ENCODE measurements at places on chromosomes 4 and X.

GRCh38 chr4:36388710-36389109 lies 107.3 kb downstream of the DTHD1 start:
- no peak for DNase-seq

DNA sequence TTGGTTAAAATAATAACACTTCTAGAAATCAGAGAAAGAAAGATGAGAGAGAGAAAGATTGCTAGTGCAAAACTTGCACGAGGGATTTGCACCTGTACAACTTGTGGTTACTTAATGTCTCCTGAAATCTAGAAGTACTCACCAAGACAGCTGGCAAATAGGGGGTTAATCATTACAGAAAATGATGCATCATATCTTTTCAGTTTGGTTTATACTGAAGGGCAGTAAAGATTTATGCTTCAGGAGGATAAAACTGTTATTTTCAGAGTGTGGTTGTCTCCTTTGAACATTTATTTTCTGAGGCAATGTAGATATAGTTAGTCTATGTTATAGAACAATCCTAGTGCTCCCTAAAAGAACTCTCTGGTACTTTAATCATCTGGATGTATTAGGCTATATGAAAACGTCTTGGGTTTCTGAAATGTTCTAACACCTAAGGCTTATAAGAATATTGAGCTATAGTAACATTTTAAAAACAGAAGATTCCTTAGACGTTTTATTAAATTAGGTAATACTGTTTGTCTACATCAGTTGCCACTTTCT lies 13.3 kb downstream of the ATOH1 start:
- DNase-seq: no peak

DNA sequence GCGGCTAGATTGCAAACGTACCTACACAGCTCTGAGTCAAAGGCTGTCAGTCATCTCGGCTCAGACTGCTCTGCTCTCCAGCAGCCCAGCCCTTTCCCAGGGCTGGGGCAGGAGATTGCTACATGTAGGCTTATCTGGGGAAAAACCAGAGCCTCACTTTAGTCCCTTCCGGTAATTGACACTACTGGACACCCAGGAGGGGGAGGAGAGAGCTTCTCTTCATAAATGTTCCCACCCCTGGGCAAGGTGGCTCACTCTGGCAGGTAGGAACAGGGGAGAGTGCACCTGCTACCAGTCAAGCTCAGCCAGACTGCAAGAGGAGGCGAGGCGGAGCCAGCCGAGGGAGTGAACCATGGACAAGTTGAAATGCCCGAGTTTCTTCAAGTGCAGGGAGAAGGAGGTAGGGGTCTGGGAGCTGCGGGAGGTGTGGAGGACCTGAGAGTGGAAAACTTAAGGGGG lies at the start of gene SLC6A14:
Gene SLC6A14 (plus strand): TSS at position 249 of the 459 bp plus-strand sequence. CDS start 104 bp downstream, at position 353.
- no peak for DNase-seq

DNA sequence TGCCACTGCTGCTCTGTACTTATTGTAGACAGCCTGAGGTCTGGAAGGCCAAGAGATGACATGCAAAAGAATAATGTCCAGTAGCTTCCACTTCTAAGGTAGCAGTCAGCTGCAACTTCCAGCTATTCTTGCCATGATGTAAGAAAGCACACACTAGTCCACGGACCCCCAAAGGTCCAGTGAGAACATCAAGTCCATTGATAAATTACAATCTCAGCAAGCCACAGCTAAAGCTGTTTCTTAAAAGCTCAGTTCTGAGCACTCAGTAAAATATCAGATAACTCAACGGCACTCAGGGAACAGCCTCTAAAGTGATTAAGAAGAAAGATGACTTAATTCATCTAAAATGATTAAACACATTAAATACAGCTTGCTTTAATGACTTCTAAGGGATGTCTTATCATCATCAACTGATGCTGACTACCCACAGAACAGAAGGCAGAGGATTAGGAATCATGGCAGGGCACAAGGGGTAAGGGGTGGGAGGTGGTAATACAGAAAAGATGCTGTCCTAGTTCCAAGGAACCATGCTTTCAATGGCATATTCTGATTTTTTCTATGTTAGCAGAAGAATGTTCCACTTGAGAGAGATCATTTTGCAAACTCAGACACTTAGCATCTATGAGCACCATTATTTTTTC lies 99.1 kb upstream of the CBR4 start:
- DNase-seq: no peak

- DNase-seq: no peak
These were observed 38.9 kb upstream of the MAMLD1 start for GRCh38 chrX:150324035-150324728.

DNA sequence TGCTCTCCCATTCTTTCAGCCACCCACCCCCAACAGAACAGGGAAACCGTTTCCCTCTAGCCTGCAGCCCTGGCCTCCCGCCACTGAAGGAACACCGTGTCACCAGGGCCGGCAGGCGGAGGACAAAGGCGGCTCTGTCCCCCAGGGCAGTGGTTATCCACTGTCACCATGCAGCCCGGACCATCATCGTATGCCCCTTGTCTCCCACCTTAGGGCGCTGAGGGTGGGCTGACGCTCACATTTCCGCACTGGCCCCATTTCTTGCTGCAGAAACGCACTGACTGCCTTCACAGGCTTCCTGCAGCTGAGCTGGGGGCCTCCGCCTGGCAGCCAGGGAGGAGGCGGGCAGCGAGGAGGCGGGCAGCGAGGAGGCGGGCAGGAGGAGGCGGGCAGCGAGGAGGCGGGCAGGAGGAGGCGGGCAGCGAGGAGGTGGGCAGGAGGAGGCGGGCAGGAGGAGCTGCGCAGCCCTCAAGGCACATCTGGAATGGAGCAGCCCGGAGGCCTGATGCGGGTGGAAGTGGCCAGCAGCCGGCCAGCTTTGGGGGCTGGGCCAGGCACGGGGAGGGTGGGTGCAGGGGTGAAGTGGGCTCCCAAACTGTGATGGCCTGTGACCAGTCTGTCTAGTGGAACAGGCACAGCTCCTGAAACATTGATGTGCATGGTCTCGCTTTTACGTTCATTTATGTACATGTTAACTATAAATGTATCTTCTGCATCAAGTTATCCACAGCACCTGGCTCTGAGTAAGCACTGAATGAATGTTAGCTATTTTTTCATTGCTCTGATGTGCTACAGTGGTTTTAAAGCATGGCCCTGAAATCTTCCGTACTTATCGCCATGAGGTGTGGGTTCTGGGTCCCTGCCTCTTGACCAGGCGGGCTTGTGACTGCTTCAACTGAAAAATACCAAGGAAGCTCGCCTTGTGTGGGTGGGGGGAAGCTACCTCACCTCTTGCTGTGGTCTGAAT lies 20.6 kb upstream of the KIAA0232 start:
- no peak for DNase-seq

GRCh38 chr4:53538756-53539155 lies 52.5 kb downstream of the LNX1 start:
- no peak for DNase-seq

DNA sequence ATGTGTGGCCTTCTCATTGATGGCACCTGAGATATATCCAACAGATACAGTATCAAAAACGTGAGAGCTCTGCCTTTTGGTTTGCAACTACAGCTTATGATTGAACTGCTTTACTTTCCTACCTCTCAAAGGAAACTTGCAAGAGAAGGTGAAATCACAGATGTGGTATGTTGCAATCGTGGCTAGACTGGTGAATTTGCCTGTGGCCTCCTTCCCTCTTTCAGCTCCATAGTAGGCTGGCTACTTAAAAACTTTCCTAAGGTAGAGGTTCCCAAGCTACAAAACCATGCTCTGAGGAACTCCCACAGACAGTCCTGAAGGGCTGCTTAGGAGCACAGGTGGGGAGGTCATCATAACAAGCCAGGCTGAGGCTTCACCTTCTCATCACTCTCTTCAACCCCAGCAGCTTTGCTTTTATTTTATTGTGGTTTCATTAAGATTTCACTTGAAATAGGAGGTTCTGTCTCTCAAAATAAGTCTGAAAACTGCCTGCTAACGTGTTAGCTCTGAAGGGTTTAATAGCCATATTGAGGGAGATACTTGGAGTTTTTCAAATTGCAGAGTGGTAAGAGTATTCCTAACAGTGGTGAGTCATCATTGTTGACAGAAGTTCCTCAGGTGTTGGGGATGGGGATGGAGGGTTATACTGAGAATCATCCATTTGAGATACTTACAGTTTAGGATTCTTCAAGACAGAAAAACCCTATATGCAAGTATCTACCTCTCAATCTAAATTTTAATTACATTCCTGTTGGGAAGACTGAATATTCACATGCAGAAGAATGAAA lies 93.5 kb upstream of the UCP1 start:
- no peak for DNase-seq

GRCh38 chr4:26473893-26474292 lies 16.4 kb downstream of the CCKAR start:
- DNase-seq: no peak

DNA sequence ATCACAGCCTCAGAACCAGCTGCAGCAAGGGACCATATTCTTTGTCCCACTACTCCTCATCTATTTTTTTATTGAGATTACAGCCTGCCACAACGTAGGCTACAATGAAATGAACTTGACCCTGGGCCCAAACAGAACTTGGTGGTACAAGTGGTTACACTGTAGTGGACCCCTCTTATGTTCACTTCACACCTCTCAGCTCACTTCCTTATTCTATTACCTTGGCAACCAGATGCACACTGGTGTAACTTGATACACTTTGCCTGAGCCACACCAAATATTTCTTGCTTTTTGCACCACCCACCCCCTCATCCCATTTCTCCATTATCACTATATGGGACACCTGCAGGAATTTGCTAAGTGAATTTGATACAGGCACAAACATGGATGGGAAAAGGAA lies 105.8 kb downstream of the CXCL13 start:
- no peak for DNase-seq

DNA sequence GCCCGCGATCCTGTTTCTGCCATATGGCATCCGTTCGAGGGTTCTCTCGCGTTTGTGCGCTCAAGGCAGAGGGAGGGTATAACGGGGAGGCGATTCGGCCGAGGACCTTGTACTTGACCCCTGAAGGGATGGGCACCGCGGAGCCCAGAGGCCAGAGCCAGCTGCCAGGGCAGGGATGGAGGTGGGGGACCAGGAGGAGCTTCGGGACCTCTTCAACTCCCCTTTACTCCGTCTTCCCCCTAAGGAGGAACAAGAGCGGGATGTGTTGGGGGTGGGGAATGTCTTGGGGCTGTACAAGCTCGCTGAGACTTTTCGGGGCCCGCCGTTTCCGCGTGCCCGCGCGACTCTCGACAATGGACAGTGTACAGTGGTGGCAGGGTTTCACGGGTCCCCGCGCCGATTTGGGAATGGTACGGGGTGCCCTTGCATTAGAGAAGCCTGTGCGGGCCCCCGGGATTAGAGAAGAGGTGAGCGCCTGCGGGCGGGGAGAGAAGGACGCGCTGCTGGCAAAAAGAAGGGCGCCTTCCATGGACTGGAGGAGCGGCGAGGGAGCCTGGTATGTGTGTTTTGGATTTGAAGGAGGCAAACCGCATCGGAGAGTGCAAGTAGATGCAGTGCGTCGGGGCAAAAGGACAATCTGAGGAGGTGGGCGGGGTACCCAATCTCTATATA lies 760 bp downstream of the UGT8 start:
- no peak for DNase-seq

DNA sequence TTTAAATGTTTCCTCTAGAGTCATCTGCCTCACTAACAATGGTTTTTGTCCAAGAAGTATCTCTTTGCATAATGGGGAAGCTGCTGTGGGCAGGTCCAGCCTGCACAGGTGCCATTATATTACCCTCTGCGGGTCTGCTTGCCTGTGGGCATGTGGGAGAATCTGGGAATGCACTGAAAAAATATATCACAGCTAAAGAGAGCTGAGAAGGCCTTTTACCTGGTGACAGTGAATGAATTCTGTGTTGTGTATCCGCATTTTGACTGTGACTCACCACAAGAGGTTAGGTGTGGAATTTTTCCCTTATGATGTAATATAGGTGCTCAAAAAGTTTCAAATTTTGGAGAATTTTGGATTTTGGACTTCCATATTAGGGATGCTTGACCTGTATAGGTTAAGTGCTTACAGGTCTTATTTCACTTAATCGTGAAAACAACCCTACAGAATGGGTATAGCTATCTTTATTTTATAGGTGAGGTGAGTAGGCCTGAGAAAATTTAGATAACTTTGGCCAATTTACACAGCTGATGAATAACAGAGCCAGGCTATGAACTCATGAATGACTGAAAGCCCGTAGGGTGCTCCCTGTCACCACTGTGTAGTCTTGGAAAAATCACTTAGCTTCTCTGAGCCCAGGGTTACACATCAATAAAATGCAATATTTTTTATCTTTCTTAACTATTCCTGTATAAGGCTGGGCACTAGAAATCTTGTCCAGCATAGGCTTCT lies 198.0 kb upstream of the EPHA5 start:
- no peak for DNase-seq

DNA sequence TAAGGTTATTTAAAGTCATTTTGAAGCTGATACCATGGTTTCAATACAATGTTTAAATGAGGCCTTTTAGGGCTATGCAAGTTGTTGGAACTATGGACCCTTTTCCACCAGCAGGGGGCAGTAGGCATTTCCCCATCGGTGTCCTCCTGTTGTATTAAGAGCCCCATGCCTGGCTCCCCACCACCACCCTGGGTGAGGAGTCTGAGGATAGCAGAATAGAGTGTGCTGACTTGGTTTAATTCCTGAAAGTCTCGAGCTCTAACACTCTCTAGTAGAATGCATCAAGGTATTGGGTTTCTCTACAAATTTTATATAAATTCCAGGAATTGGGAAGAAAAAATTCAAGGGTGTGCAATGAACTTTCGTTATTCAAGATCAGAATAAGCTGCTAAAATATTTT lies 234.8 kb upstream of the JADE1 start:
- peak; percentile 82 for DNase-seq

- DNase-seq: no peak
These were observed 57.6 kb downstream of the SHISA3 start for GRCh38 chr4:42454755-42455420.

DNA sequence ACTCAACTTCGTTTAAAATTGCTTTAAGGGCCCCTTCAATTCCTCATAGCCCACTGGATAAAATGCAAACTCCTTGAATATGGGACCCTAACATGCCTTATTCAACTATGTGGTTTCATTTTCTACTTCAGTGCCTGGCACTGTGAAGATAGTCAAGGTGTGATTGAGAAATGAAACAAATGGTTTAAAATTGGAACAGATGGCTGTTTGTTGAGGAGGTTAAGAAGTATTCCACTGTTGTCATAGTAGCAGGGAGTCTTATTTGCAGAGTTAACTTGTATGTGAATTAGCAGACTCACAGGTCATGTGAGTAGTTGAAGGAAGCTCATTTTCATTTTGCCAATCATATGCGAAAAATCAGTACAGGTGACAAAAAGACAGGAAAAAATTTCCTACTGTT lies 593.3 kb downstream of the KCTD8 start:
- DNase-seq: no peak

GRCh38 chrX:1316527-1316926 lies 20.1 kb upstream of the IL3RA start:
- DNase-seq: peak; percentile 66

- no peak for DNase-seq
These were observed 305.7 kb downstream of the DHX15 start for GRCh38 chr4:24278693-24279092.

DNA sequence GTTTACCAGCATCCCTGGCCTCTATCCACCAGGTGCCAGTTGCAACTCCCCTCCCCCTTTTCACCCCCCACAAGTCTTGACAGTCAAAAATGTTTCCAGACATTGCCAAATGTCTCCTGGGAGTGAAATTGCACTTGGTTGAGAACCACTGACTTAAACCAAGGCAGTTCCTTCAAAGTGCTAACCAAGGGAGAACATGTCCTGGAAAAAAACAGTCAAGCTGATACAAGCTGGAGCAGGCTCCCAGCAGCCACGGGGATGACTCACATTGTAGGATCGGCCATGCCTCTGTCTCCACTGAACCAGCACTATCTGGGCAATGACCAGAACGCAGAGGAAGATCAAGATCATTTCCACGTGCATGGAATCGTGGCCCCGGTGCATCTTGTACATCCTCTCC lies 11.4 kb downstream of the RNF175 start:
- no peak for DNase-seq

GRCh38 chr4:24195991-24196736 lies 306.3 kb upstream of the PPARGC1A start:
- DNase-seq: no peak

Measured in activated CD4-positive, alpha-beta memory T cell treated with anti-CD3 and anti-CD28 coated beads for 36 hours (primary cell).